Activated T-helper 17 cell treated with anti-CD3 and anti-CD28 coated beads, Interleukin-2, amount 50 U/mL, for 72 hours (primary cell): ENCODE measurements at places on chromosomes 3 and 15.

DNA sequence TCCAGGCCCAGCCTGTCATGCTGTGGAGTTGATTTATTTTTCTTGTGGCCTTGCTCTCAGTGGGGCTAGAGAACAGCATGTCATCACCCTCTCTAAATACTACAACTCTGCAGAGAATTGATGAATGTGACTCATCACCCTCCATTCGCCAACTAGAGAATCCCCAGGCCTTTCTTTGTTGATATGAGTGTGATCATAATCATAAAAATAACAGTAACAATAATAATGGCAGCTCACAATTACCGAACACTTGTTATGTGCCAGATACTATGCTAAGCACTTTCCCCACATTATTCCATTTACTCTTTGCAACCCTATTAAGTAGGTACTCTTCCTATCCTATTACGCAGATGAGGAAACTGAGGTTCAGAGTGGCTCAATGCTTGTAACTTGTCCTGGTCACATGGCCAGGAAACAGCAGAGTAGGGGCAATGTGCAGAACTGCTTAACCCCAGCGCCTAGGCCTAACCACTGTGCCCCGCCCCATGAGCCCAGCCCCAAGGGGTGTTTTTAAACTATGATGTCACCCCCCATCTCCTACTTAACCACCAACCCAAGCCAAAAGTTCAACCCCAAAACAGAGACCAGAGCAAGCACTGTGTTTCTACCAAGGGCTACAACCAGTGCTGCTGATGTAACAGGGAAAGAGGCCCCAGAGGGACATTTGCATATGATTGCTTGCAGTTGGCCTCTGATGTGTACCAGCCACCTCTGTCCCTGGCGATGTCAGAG is 104.5 kb downstream of the ADCY5 start:
- H3K4me1 ChIP-seq = peaks cover 7% of the 10 kb centered on the region
- no peak overlapping the region for H3K4me3 ChIP-seq
- ATAC-seq = peak; percentile 27
- no peaks in the 10 kb centered on the region for H3K36me3 ChIP-seq

DNA sequence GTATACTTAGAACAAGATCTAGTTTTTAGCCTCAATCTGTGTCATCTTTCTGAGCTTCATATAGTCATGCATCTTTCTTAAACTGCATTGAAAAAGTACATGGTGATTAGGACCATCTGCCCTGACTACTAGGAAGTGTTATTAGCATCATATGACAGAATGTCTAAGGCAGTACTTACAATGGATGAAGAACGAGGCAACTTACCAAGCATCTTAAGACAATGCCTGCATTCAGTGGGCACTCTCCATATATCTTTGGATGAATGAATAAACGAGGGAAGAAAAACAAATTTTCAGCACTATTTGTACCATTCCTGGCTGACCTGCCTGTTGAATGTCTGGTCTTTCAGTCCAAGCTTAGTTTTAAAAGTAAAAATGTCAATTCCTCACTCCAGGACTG is 185.4 kb upstream of the EPHA3 start:
- H3K4me1 ChIP-seq = no peaks in the 10 kb centered on the region
- H3K27me3 ChIP-seq = no peaks in the 10 kb centered on the region
- ATAC-seq = no peak
- no peaks in the 10 kb centered on the region for H3K36me3 ChIP-seq
- H3K27ac ChIP-seq = no peak overlapping the region

GRCh38 chr3:61090389-61091169 is 160.7 kb downstream of the FHIT start:
- no peaks in the 10 kb centered on the region for H3K36me3 ChIP-seq
- H3K27me3 ChIP-seq = no peaks in the 10 kb centered on the region
- H3K27ac ChIP-seq = no peak overlapping the region
- no peak overlapping the region for H3K4me3 ChIP-seq

- H3K27me3 ChIP-seq = peaks cover 4% of the 10 kb centered on the region
- ATAC-seq = no peak
- no peaks in the 10 kb centered on the region for H3K36me3 ChIP-seq
- no peak overlapping the region for H3K27ac ChIP-seq
These were observed 79.7 kb downstream of the PEAK1 start for GRCh38 chr15:77340245-77340644.

GRCh38 chr3:142210144-142210543 is 15.2 kb downstream of the GK5 start:
- H3K4me1 ChIP-seq = no peaks in the 10 kb centered on the region
- H3K27me3 ChIP-seq = no peaks in the 10 kb centered on the region
- ATAC-seq = no peak
- peaks cover 79% of the 10 kb centered on the region for H3K36me3 ChIP-seq
- no peak overlapping the region for H3K27ac ChIP-seq

GRCh38 chr3:119261055-119261454 is 20.4 kb upstream of the B4GALT4 start:
- no peaks in the 10 kb centered on the region for H3K36me3 ChIP-seq
- peaks cover 12% of the 10 kb centered on the region for H3K27me3 ChIP-seq
- no peak overlapping the region for H3K27ac ChIP-seq
- no peaks in the 10 kb centered on the region for H3K4me1 ChIP-seq
- no peak overlapping the region for H3K4me3 ChIP-seq

GRCh38 chr3:38121451-38121831 is 15.5 kb downstream of the ACAA1 start:
- no peaks in the 10 kb centered on the region for H3K4me1 ChIP-seq
- ATAC-seq = no peak
- peaks cover 60% of the 10 kb centered on the region for H3K36me3 ChIP-seq
- H3K4me3 ChIP-seq = no peak overlapping the region
- H3K27ac ChIP-seq = no peak overlapping the region
- H3K27me3 ChIP-seq = no peaks in the 10 kb centered on the region

- H3K27ac ChIP-seq = no peak overlapping the region
- peaks cover 1% of the 10 kb centered on the region for H3K4me1 ChIP-seq
- no peak overlapping the region for H3K4me3 ChIP-seq
- peaks cover 26% of the 10 kb centered on the region for H3K27me3 ChIP-seq
These were observed 8.5 kb downstream of the VEPH1 start for GRCh38 chr3:157494581-157495281.
